Inflammatory macrophage treated with lipopolysaccharide for 4 hours (primary cell): ENCODE measurements at places on chromosomes 7 and 10.

- no peak for DNase-seq
These were observed 9.0 kb downstream of the MGAM2 start for GRCh38 chr7:142120524-142120923.

- DNase-seq = peak; percentile 52
These were observed 29.6 kb downstream of the ANKRD16 start for GRCh38 chr10:5860066-5860465.

DNA sequence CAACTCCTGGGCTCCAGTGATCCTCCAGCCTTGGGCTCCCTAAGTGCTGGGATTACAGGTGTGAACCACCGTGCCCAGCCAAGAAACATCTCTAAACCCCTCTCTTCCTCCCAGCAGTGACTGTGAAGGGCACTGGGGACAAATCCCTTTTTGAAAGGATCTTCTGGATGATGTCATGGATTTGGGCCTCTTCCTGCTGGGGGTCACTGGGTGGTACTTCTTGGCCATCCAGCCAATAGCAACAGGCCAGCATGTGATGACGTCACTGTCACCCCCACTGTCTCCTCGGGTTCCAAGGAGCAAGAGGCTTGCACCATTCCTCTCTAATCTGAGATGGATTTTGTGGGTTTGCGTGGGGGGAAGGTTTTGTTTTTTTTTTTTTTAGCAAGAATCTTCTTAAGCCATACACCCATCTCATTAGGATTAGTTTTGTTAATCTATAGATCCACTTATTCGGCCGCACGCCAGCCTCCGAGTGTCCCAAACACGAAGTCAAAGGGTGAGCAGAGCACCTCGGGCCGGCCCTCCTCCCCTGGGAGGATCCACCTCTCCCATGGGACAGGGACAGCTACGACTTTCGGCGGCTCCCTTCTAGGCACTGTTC is 29.4 kb upstream of the TNRC18 start:
- DNase-seq = peak; percentile 52

- DNase-seq = no peak
These were observed 271.7 kb downstream of the BICC1 start for GRCh38 chr10:58784361-58784760.

DNA sequence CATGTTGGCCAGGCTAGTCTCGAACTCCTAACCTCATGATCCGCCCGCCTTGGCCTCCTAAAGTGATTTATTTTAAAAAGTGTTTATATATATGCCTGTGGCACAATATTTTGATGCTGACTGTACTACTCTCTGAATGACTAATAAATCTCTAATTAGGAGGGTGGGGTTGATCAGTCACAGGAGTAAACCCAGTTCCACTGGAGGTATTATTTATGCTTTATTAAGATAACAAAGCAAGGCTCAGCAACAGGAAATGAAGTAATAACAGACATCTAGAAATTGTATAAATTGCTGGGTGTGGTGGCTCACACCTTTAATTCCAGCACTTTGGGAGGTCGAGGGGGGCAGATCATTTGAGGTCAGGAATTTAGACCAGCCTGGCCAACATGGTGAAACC is 26.0 kb upstream of the MCU start:
- DNase-seq = no peak

GRCh38 chr7:157418204-157419034 is 81.6 kb downstream of the DNAJB6 start:
- DNase-seq = no peak
